Umbilical cord (tissue), 2 donors: ENCODE measurements at places on chromosomes 1 and 21. TPM values are rescaled to one million over a fixed set of nuclear protein-coding genes. Genes with fewer than 3 reads are reported as not detected.

Gene CD55
- 52.5 TPM for total RNA-seq

Gene ZMPSTE24
- 60.7 TPM for total RNA-seq

Gene RBM11
- total RNA-seq: not detected

Gene TXNDC12
- 16.6 TPM for total RNA-seq

Gene TNFSF4
- 7.2 TPM for total RNA-seq

Gene PAQR6
- total RNA-seq: not detected

Gene TNFRSF14
- total RNA-seq: 20.2 TPM

Gene SLAMF6
- 0.96 TPM for total RNA-seq
